Amniotic epithelial cell (primary cell): ENCODE measurements at places on chromosomes 11 and 22.

- peak; percentile 93 for DNase-seq
These were observed 1.1 kb upstream of the TTLL1 start for GRCh38 chr22:43090130-43090789.

DNA sequence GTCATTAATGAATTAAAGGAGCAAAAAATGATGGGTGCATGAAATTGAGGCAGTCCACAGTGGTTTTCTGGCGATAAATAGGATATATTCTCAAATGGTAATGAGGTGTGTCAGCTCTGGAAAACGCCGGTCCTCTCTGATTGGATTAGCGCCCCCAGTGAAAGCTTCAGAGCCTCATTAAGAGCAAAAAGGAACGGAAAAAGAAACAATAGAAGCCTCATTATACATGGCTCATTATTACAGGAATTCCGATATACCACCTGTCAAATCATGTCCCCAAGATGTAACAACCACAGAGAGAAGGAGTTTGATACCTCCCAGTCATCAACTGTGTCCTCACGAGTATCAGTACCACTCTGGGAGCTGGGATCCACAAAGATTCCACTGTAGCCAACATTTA lies 175.7 kb upstream of the PITPNB start:
- DNase-seq, result no peak

- DNase-seq, result no peak
These were observed 83.1 kb upstream of the PRODH start for GRCh38 chr22:19019029-19019678.

DNA sequence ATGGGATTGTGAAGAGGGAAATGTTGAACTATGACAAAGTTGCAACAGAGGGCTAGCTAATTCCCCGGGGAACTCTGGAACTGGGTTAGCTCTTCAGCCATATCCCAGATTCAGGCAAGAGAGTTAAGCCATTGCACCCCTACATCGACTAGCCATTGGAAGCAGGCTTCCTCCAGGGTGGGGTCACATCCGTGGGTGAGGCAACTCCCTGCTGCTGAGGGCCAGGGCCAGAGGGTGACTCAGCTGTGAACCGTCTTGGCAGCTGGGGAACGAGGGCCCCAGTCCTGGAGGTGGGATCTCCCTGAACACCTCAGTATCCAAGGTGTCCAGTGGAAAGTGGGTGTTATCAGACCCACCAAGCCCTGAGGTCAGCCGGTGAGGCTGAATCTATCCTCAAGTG lies 41.1 kb downstream of the RPS6KA4 start:
- DNase-seq, result no peak

- no peak for DNase-seq
These were observed 73.5 kb upstream of the WNT7B start for GRCh38 chr22:46050451-46050845.
